ENCODE measurements at places on chromosomes 12 and 14. TPM values are rescaled to one million over a fixed set of nuclear protein-coding genes. Genes with fewer than 3 reads are reported as not detected.

GRCh38 chr12:119683816-119684215, 15.9 kb downstream of the PRKAB1 start:
- H3K4me3 ChIP-seq = no peak overlapping the region
- H3K4me1 ChIP-seq = peaks cover 29% of the 10 kb centered on the region
- H3K27me3 ChIP-seq = no peaks in the 10 kb centered on the region
- H3K27ac ChIP-seq = no peak overlapping the region
- DNase-seq = no peak
- H3K36me3 ChIP-seq = peaks cover 34% of the 10 kb centered on the region

DNA sequence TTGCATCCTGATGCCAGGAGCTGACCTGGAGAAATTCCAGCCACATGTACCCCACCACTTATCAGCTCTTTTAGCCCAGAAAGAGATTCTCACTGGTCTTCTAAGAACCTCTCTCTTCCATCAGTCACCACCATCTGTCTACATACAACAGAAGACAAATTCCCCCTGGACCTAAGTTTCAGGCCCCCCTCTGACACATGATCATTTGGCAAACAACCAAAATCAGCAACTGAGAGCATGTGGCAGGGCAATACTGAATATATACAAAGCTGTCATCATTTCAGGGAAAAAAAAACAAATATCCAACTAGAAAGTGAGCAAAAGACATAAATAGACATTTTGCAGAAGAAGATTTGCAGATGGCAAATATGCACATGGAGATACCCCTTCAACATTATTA, 180.2 kb downstream of the FOXN3 start:
- H3K27ac ChIP-seq = no peak overlapping the region
- no peaks in the 10 kb centered on the region for H3K36me3 ChIP-seq
- H3K4me3 ChIP-seq = no peak overlapping the region
- DNase-seq = no peak

DNA sequence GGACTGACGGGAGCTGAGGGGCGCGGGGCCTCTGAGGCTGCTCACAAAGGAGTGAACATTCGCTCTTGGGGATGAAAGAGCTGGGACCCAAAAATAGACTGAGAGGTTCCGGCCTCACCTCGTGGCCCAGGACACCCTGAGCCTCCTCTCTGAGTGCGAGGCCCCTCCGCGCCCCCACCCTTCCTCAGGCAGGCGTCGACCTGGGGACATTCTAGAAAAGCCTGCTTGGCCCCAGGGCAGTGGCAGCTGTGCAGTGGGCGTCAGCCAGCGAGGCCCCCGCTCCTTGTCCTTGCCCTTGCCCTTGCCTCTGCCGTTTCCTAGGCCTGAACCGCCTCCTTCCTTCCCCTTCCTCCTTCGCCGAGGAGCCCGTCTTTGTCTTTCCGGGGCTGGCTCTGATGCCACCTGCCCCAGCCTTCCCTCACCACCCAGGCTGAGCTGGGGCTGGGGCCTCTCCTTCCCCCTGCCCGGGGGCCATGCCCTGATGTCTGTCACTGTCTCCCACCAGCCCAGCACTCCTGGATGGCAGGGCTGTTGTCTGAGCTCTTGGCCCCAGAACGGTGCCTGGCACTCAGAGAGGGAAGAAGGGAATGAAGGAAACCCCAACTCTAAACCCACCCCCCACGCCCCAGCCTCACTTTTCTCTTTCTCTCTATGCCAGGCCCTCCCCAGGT, 208.2 kb upstream of the RTL1 start:
- no peaks in the 10 kb centered on the region for H3K36me3 ChIP-seq
- no peak overlapping the region for H3K4me3 ChIP-seq
- no peaks in the 10 kb centered on the region for H3K27me3 ChIP-seq

- peaks cover 61% of the 10 kb centered on the region for H3K27me3 ChIP-seq
- no peak for DNase-seq
- no peak overlapping the region for H3K27ac ChIP-seq
- H3K36me3 ChIP-seq = no peaks in the 10 kb centered on the region
- peaks cover 11% of the 10 kb centered on the region for H3K4me1 ChIP-seq
- H3K4me3 ChIP-seq = no peak overlapping the region
Measured at GRCh38 chr14:95877633-95878032, 1.0 kb downstream of the TUNAR start.

DNA sequence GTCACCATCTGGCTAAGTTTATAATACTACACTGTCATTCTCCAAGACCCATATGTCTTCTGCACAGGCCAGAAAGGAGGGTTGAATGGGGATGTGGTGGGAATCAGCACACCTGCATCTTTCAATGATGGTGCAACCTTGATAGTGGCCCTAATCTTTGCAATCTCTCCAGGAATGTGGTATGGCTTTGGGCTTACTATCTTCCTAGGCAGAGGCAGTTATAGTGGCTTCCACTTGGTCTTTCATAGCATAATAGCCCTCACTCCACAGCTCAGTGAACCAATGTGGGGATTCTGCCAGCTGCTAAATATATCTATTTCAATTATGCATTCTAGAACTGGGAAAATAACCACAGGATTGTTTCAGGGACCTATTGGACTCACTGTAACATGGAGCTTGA, 61.8 kb upstream of the ATP2B1 start:
- no peak overlapping the region for H3K4me3 ChIP-seq
- peaks cover 10% of the 10 kb centered on the region for H3K4me1 ChIP-seq
- H3K36me3 ChIP-seq = no peaks in the 10 kb centered on the region
- H3K27ac ChIP-seq = no peak overlapping the region
- H3K27me3 ChIP-seq = no peaks in the 10 kb centered on the region

- no peak overlapping the region for H3K27ac ChIP-seq
- no peak for DNase-seq
- no peaks in the 10 kb centered on the region for H3K4me1 ChIP-seq
- H3K36me3 ChIP-seq = no peaks in the 10 kb centered on the region
- no peak overlapping the region for H3K4me3 ChIP-seq
Measured at GRCh38 chr12:72278894-72279293, 6.7 kb downstream of the TRHDE start.

DNA sequence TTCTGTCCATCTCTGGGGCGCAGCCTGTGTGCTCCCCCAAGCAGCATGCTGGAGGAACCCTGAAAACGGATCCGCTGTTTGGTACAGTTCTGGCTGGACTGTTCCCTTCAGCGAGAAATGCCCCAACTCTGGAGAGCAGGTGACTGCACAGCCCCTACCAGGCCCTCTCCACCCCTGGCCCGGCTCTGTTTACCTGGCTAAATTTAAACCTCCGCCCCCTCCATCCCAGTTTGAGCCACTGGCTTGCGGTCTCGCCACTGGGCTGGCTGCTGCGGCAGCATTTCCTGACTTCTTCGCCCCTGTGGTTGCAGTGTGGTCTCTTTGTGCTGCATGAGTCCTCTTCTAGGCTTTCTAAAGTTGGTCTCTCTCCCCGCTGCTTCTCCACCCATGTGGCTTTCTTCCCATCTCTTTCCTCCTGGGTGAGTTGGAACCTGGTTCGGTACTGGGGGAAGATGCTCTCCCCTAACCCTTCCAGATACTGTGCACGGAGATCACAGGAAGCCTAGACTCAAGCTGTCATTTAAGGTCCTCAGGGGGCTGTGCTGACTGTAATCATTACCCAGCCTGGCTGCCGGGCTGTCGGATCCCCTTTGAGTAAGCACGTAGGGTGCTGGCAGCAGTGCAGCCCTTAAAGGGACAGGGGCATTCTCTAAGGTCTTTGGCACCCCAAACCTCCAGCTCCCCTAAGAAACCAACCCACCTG, 60.6 kb downstream of the FBXL14 start:
- no peak overlapping the region for H3K4me3 ChIP-seq
- H3K4me1 ChIP-seq = peaks cover 20% of the 10 kb centered on the region
- DNase-seq = no peak
- no peaks in the 10 kb centered on the region for H3K27me3 ChIP-seq
- no peaks in the 10 kb centered on the region for H3K36me3 ChIP-seq

DNA sequence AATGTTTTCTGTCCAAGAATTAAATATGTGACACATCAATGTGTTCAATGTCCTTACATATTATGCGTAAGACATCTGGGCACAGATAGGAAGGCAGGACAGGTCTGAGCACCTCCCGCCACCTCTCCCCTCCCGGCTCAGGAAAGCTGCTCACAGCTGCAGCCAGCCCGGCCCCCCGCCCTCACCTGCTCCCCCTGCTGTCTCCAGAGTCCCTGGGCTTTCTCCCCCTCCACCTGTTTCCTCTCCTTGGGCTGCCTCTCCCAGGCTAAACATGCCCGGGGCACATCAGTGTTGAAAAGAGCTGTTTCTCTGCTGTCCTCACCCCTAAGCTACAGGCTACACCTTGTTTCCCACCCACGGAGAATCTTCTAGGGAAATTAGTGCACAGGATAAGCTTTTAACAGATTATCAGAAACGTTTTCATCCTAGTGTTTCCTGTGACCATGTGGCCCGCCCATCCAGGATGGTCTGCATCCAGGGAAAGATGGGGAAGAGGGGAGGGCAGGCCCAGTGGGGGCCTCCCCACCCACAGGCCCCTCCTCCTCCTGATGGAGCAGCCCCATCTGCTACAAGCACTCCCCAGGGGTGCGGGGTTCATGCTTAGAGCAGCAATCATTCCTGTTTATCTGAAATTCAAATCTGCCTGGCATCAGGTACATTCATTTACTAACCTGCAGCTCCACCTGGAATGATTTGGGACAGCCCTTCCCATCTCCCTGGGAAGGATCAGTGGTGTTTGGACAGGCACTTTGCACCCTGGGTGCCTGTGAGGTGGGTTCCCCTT, 273.8 kb upstream of the SFSWAP start:
- no peak overlapping the region for H3K4me3 ChIP-seq
- H3K4me1 ChIP-seq = no peaks in the 10 kb centered on the region
- H3K36me3 ChIP-seq = no peaks in the 10 kb centered on the region
- H3K27ac ChIP-seq = no peak overlapping the region

GRCh38 chr12:79508622-79509021, 182.1 kb downstream of the PAWR start:
- H3K27me3 ChIP-seq = no peaks in the 10 kb centered on the region
- H3K27ac ChIP-seq = no peak overlapping the region
- no peaks in the 10 kb centered on the region for H3K4me1 ChIP-seq

DNA sequence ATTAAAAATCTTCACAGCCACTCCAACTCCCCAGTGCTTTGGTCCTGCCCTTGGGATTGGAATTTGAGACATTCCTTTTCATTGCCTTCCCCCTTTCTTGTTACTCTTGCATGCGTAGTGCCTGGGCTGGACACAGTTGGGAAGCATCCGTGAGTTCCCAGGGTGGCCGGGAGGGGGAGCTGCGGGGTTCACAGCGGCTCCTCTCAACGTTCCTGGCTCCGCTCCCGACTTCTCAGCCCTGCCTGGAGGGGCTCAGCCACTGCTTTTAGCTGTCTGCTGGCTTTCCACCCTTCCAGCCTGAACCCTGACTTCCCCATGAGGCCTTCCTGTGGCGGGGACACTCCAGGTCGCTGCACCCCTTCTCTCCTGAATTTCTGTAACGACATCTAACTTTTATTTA, 3.2 kb downstream of the TEX52 start:
- no peaks in the 10 kb centered on the region for H3K27me3 ChIP-seq
- H3K27ac ChIP-seq = no peak overlapping the region
- no peaks in the 10 kb centered on the region for H3K36me3 ChIP-seq
- peak; percentile 87 for DNase-seq
- no peaks in the 10 kb centered on the region for H3K4me1 ChIP-seq
- no peak overlapping the region for H3K4me3 ChIP-seq

DNA sequence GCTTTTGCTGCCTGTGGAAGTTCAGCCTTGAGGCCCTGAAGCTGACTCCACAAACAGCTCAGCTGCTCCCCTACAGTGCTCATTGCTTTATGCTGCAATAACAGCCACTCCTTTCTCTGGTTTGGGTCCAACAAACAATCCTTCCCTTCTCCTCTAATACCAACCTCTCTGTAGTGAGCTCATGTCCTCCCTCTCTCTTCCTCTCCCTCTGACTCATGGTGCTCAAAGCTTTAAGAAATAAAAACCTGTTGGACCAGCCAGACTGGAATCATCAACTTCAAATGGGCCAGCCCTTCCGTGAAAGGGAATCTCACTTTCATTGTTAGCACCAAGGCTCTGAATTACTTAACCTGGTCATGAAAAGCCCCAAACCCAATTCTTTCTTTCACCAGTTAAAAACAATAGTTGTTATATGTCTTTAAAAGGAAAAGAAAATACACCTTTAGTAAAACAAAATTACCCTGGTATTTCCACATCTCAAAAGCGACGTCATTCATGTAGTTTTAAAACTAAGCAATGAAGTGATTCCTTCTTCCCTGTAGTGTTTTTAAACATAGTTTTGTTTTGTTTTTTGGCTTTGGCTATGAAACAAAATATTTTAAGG, 126.4 kb downstream of the DUSP6 start:
- no peaks in the 10 kb centered on the region for H3K36me3 ChIP-seq
- no peak overlapping the region for H3K27ac ChIP-seq
- no peak for DNase-seq
- no peaks in the 10 kb centered on the region for H3K27me3 ChIP-seq
- H3K4me1 ChIP-seq = no peaks in the 10 kb centered on the region
- no peak overlapping the region for H3K4me3 ChIP-seq

DNA sequence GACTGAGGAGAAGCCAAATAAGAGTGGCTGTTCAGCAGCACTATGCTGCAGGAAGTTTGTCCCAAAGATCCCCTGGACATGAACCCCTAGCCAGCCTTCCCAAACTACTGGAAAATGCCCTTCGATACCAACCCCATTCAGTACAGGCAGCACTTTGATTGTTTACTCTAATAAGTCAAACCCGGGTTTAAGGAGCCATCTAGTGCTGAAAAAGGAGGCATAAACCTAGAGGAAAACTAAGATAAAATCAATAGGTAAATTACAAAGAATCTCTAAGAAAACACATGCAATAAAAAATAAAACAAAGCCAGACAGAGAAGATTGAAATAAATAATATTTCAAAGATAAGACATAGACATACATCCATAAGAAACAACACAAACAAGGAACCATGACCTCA, 771.6 kb downstream of the RPS29 start:
- DNase-seq = no peak
- no peak overlapping the region for H3K4me3 ChIP-seq
- H3K27me3 ChIP-seq = no peaks in the 10 kb centered on the region
- no peaks in the 10 kb centered on the region for H3K4me1 ChIP-seq
- no peak overlapping the region for H3K27ac ChIP-seq
- no peaks in the 10 kb centered on the region for H3K36me3 ChIP-seq

DNA sequence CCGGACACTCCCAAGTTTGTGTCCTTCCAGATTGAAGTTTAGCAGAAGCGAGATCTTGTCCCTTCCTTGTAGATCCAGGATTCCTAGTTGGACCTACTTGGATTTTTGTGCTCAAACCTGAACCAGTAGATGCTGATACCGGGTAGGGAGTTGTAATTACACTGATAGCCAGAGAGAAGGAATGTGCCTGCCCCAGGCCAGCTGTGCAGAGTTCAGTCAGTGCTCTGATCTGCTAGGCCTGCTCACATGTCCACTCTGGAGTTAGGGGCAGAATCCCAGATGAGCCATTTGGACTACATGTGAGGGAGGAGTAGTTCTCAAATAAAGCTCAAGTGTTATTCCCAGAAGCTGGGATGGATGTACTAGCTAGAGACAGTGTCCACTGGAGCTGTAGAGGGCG, 65.7 kb downstream of the PRKCH start:
- H3K27me3 ChIP-seq = no peaks in the 10 kb centered on the region
- no peak overlapping the region for H3K4me3 ChIP-seq
- H3K36me3 ChIP-seq = no peaks in the 10 kb centered on the region
- DNase-seq = no peak

TSHR gene
- polyA plus RNA-seq = 0.22 TPM

COL2A1 gene
- not detected for polyA plus RNA-seq

IRAK3 gene
- polyA plus RNA-seq = 9.4 TPM

LRRIQ1 gene
- polyA plus RNA-seq = 0.10 TPM

SYNDIG1L gene
- 0.14 TPM for polyA plus RNA-seq

TMEM260 gene
- 10.2 TPM for polyA plus RNA-seq

OTX2 gene
- not detected for polyA plus RNA-seq

PLEK2 gene
- 0.18 TPM for polyA plus RNA-seq

DAO gene
- not detected for polyA plus RNA-seq

VRTN gene
- polyA plus RNA-seq = 0.07 TPM

PTPRQ gene
- 0.03 TPM for polyA plus RNA-seq

PDE3A gene
- polyA plus RNA-seq = 0.77 TPM

KCNC2 gene
- not detected for polyA plus RNA-seq

SLC8B1 gene
- 47.1 TPM for polyA plus RNA-seq

SLC5A8 gene
- 0.02 TPM for polyA plus RNA-seq

GYS2 gene
- not detected for polyA plus RNA-seq

PRKD1 gene
- polyA plus RNA-seq = 1.5 TPM

OLR1 gene
- polyA plus RNA-seq = 0.13 TPM
